ENCODE measurements at places on chromosomes 2 and 18. TPM values are rescaled to one million over a fixed set of nuclear protein-coding genes. Genes with fewer than 3 reads are reported as not detected.

Gene PXDN
- total RNA-seq = 144 TPM

Gene IL36A
- not detected for total RNA-seq

Gene CCDC121
- 3.1 TPM for total RNA-seq

Gene DCDC2C
- not detected for total RNA-seq

Gene SH3RF3
- 8.4 TPM for total RNA-seq

Gene PHOSPHO2
- total RNA-seq = 1.8 TPM

Gene TMEM169
- total RNA-seq = 0.29 TPM

Gene RNASEH1
- 28.3 TPM for total RNA-seq

Gene ARHGAP25
- total RNA-seq = 0.66 TPM

Gene PSMA8
- total RNA-seq = not detected

Gene DYNAP
- not detected for total RNA-seq

Gene LBX2
- total RNA-seq = 6.3 TPM

Gene EIF5B
- 31.6 TPM for total RNA-seq

Gene MAPK4
- total RNA-seq = not detected

Gene KCNJ13
- total RNA-seq = not detected

Gene DTNB
- total RNA-seq = 6.3 TPM

Gene DSC3
- total RNA-seq = 0.15 TPM

Gene MEP1B
- total RNA-seq = 0.17 TPM

Gene CNDP1
- not detected for total RNA-seq

Data from smooth muscle cell of trachea (primary cell).